ENCODE measurements at places on chromosomes 7 and 10.

DNA sequence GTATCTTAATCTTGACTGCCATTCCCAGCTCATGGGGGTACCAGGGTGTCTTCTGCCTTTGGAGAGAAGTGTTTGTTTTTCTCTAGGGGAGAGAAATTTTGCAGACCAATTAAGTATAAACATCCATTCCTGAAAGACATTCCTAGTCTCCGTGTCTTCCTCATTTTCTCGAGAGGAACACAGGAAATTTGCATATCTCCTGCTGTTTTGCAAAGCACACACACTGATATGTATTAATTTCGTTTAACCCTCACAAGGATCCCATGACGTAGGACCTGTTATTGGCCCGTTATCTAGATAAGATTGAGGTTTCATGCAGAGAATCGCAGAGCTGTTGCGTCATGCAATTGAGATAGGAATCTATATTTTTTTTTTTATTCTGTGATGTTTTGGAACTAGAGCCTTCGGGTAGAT, 944 bp downstream of the RHBDD2 start:
- no peak for DNase-seq

DNA sequence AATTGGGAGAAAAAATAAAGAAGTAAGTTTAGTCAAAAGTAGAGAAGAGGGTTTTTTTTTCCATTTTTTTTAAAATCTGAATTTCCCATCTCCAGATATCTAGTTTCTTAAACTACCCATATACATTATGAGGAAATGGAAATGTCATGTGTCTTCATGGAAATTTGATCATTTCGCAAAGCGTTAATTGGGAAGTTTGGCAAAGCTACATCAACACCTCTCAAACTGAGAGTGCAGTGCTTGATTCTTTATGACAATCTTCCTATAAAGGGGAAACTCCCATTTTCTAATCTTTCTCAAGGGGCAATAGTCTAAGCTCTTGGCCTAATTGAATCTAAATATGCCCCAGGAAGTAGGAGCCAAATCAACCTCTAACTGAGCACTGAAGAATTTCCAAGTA, 110.4 kb upstream of the INHBA start:
- no peak for DNase-seq

- no peak for DNase-seq
These were observed 91.5 kb downstream of the MCU start for GRCh38 chr10:72783410-72783833.

DNA sequence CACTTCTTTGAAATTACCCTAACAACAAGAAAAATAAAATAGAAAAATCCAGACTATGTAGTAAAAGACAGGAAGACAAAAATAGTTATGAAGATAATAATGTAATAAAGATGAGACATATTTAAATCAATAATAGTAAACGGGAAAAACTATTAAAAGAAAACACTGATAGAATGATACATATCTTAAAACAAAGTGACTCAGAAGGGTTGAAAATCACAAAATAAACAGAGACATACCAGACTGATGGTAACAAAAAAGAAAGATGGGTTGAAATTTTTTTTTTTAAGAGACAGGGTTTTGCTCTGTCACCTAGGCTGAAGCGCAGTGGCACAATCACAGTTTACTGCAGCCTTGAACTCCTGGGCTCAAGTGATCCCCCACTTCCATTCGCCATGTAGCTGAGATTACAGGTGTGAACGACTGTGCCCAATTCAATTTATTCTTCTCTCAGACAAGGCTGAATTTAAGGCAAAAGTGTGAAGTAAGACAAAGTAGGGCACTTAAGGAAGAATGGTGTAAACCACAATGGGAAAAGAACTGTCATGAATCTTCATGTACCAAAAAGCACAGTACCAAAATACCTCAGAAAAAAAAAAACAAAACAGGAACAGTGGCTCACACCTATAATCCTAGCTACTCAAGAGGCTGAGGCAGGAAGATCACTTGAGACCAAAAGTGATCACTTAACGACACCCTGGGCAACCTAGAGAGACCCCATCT, 47.4 kb downstream of the LMBR1 start:
- DNase-seq, result no peak

GRCh38 chr10:71766717-71767419, 6.5 kb downstream of the VSIR start:
- DNase-seq, result no peak

DNA sequence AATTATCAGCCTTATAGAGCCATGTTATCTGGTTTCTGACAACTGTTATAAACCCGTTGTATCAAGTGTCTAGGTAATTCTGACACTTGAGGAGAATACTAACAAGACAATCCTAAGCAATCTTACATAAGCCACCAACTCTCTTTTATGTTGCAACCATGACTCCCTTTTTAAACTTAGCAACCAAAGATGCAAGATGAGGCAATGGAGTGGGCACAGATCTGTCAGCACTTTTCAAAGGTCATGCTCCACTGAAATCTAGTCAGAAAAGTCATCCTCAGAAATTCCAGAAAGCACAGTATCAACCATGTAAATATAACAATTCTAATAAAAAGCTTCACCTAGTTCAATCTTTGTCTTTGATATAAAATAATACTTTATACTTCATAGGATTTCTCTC, 77.0 kb upstream of the SEMA3A start:
- no peak for DNase-seq

GRCh38 chr10:58888957-58889356, 287.5 kb upstream of the PHYHIPL start:
- no peak for DNase-seq

DNA sequence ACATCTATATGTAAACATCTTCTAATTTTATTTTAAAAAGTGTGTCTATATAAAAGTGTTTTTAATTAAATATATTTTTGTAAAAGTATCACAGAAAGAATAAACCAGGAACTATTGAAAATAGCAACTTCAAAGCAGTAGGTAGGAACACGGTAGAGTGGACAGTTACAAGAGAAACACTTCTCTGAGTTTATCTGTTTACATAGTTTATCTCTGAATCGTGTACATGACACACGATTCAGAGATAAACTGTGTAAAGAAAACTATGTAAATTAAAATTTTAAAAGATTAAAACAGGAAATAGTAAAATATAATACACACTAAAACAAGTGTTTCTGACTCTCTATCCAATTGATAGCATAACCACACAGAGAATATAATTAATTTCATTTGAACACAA, 25.1 kb upstream of the FAM170B start:
- DNase-seq, result no peak
